ENCODE measurements at places on chromosomes 4 and X.

DNA sequence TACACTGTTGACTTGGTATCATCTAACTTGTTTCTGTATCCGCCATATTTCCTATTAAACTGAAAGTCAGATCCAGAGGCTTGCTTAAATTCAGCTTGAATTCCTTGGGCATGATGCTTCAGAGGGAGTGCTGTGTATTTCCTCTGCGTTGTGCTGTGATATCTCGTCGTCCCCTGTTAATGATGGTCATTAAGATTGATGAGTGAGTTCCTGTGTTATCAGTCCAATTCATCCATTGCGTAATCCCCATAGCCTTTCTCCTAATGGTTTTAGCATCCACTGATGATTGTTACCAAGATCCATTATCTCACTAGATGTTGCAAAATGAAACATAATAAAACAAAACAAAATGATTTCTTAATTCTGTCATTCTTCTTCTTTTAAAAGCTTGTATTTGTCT is 31.3 kb upstream of the CHM start:
- DNase-seq: no peak

- no peak for DNase-seq
Measured at GRCh38 chr4:117164338-117164737, 79.0 kb upstream of the TRAM1L1 start.

- DNase-seq: no peak
Measured at GRCh38 chr4:145099653-145100052, 1.5 kb downstream of the ABCE1 start.

GRCh38 chr4:124948976-124949597 is 236.6 kb upstream of the ANKRD50 start:
- DNase-seq: no peak

DNA sequence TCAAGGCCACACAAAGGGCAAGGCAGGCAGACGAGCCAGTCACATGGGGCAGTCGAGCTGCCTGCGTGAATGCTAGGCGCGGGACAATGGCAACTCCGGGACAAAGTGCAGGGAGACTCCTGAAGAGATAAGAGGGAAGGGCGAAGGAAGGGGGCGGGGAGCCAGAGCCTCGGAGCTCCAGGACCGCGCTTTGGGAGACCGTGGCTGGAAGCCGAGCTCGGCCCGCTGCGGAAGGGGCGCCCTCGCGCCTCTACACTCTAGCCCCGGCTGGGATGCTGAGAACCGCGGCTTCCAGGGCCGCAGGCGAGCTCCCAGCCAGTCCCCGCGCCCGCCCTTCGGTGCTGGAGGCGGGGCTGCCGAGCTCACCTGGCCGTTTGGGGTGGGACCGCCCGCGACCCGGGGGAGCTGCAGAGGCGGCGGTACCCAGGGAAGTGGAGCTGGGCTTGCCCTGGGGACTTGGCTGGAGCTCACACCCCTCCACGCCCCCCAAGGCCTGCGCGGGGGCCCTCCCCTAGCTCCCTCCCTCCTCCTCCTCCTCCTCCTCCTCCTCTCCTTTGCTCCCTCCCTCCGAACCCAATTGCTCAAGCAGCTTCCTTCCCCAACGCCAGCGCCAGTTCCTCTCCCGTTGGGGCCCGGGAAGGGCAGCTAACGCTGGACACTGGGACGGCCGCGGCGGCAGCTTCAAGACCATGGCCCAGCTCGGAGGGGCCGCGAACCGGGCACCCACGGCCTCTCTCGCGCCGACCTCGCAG is at the start of gene SOWAHD:
Gene SOWAHD, plus strand, starts transcription at position 610 of the 752 bp plus-strand sequence. Its CDS starts 80 bp downstream, at position 690.
- no peak for DNase-seq

Measured in forelimb muscle (tissue), 1 donor.